MCF 10A (cell line): ENCODE measurements at places on chromosomes 3 and 15. TPM values are rescaled to one million over a fixed set of nuclear protein-coding genes. Genes with fewer than 3 reads are reported as not detected.

DNA sequence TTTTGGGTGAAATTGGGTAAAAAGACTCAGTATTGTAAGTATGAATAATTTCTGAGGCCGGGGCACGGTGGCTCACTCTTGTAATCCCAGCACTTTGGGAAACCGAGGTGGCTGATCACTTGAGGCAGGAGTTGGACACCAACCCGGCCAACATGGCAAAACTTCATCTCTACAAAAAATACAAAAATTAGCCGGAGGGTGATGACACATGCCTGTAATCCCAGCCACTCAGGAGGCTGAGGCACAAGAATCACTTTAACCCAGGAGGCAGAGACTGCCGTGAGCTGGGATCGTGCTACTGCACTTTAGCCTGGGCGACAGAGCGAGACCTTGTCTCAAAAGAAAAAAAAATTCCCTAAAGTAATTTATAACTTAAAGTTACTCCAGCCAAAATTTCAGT, 162.2 kb downstream of the APBA2 start:
- no peak for DNase-seq

DNA sequence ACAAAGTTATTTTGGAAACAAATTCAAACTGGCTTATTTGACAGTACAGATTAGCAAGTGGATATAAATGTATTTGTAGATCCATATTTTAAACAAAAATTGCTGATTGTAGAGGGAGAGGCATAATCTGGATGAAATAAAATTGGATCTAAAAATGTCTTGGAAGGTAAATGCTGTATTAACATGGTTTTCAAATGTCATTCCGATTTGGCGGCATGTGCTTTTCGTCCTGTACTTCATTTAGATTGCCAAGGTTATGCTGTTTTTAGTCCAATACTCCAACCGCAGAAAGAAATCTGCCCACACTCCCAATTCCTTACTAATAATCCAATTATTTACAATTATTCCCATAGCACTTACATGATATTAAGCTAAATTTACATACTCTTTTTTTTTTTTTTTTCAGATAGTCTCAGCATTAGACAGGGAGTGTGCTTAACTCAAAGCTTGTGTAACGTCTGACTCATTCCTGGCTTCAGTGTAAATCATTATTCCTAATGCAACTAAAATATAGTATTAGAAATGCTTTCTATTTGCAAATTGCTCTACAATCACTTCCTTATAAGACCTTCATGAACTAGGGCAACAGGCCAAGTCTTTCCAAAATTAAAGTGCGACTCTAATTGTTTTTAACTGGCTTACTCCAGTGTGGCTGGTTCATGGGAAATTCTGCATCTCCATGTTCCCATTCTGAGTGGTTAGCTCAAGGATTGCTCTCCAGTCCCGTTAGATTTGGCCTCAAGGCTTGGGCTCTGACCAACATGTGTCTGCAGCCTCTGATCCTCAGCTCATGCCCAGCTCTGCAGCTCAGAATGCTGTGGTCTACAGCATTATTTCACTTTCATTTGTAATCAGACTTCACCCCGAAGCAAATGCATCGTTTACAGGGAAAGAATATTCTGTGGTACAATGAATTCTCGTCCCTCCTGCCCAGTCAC, 103.9 kb downstream of the FBN1 start:
- peak; percentile 73 for DNase-seq

DNA sequence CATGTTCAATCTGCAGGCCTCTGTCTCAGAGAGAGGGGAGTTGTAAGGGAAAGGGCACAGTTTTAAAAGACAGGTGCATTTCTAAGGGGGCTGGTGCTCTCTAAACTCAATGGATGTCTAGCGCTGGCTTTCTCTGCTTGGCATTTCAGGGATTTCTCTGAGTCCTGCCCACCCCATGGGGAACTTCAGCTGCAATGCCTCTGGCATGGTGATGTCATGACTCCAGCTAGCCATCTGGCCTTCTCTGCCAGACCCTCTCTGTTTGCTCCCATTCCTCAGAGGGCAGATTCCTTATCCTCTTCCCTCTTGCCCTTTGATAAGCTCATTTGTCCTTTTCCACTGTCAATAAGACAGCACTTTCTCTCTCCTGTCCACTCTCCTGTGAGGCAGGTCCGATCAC, 40.8 kb downstream of the RPLP1 start:
- DNase-seq: no peak

The LIPH gene
- 0.07 and 0.32 TPM in 2 replicates for total RNA-seq

The BFSP2 gene
- total RNA-seq: not detected in 2 replicates

- DNase-seq: no peak
These were observed 43.4 kb downstream of the HDGFL3 start for GRCh38 chr15:83164111-83164770.

DNA sequence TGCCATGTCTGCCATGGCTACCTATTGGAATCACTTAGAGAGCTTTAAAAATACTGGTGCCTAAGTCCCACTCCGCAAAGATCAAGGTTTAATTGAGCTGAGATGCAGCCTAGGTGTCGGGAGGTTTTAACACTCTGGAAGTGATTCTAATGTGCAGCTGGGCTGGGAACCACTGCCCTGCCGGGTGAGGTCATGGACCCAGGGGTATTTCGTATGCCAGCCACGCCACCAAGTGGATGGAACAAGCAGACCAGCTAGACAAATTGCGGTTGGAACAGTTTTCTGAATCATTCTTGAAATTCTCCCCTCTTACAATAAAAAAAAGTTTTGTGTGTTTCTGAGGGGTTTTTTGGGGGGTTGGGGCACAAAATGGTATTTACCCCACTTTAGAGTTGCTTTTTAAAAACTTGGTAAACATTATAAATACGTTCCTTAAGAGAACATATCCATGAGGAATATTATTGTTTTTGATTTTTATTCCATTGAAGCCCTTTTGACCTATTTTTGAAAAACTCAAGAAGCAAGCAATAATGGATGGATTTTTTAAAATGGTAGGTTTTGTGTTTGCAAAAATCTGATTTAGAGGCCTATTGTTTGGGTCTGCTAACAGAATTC, 66.2 kb upstream of the CSTA start:
- peak; percentile 74 for DNase-seq

- DNase-seq: no peak
These were observed 10.8 kb downstream of the BHLHE40 start for GRCh38 chr3:4990069-4990468.

- DNase-seq: no peak
These were observed 383.6 kb downstream of the LPP start for GRCh38 chr3:188537606-188538005.

GRCh38 chr3:174931473-174932353, 72.6 kb downstream of the NAALADL2 start:
- DNase-seq: no peak

- no peak for DNase-seq
These were observed 20.9 kb upstream of the MELTF start for GRCh38 chr3:197050511-197050910.

The CMTM8 gene
- total RNA-seq: 3.2 and 3.8 TPM in 2 replicates

GRCh38 chr3:195297446-195297845, 26.5 kb upstream of the XXYLT1 start:
- no peak for DNase-seq

GRCh38 chr15:86894269-86894668, 814.6 kb downstream of the AGBL1 start:
- DNase-seq: no peak

DNA sequence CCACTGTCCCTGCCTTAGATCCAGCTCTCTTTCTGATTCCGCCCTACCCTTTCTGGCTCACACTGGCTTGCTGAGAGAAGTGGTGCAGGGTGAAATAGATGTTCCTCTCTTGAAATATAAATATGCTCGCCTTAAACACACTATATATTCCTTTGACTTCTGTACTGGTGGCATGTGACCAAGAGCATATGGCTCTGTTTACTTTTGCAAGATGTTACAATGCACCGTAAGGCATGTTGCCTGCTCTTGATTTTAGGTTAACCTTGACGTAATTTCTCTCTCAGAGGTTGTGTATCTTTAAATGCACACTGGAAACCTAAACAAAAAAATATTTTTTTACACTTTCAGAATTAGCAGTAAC, 749 bp downstream of the RSRC1 start:
- no peak for DNase-seq

DNA sequence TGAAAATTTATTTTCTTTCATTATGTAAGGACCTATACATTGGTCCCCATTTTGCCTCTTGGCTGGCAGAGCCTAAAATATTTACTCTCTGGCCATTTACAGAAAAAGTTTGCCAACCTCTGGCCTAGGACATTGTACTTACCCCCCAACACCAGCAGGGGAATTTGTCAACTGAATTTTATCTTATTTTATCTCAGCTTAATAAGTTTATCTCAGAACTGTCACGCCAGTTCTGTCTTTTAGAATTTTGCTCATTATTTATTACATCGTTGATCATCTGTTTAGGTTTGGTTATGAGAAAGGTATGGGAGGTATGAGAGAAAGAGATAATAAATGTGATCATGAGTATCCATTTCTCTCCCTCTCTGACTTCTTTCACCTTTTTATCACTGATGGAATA, 38.3 kb downstream of the CHD2 start:
- DNase-seq: no peak

DNA sequence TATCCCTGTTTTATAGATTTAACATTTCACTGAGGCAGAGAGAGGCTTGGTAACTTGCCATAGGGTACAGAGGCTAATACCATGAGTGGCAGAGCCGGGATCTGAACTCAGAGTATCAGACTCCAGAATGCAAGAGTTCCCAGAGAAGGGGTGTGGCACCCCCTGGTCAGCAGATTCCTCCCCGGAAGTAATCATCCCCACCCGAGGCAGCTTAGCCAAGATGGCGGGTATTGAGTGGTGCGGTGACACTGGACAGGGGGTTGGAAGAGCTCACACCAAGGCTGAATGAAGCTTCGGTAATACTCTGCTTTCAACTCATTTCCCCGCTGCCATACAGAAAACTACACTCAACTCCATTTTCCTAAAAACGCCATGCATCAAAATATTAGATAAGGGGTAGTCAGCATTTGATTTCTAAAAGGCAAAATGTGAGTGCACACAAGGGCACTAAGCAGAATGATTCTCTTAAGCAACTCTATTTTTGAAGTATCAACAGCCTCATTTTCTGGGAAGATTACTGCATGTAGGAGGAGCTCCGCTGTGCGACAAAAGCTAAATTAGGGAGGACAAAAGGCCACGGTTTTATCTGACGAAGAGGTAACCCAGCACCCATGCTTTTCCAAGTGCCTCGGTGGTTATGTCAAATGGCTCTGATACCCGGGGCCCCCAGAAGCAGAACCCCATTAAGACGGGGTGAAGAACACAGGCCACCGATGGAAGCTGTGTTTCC, 166.7 kb downstream of the NUP210 start:
- DNase-seq: no peak

DNA sequence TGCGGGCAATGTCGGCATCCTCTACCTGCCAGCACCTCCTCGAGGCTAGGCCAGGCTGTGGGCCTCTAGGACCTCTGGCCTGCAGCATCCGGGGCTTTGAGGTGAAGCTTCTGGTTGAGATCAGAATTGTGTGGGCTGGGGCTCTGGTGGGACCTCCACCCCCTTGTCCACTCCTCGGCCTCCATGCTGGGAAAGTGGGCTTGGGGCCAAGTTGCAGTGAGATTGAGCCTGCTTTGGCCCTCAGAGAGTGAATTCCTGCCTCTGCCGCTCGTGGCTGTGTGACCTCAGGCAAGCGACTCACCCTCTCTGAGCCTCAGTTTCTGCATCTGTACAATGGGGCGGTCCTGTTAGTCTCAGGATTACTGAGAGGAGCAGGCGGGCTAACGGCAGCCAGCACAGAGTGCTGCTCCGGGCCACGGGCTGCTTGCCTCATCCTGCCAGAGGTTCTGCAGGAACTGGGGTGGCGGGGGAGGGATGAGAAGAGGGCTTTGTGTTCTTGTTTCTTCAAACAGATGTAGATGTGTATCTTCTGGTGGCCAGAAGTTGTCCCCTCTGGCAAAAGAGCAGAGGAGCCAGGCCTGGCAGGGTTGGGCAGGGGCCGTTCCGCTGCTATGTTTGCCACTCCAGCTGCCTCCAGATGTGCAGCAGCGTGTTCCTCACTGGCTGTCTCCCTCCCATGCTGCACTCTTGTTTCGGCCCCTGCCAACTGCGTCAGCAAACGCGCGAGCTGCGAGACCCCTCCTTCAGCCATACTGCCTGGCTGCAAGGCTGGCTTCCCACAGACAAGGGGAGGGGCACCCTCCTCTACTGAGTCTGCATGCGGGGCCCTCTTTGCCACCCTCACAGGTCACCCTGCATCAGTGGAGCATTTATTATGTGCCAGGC, 33.7 kb downstream of the FBLN2 start:
- DNase-seq: no peak

GRCh38 chr3:120203016-120203415, 82.0 kb downstream of the GPR156 start:
- DNase-seq: peak; percentile 88

DNA sequence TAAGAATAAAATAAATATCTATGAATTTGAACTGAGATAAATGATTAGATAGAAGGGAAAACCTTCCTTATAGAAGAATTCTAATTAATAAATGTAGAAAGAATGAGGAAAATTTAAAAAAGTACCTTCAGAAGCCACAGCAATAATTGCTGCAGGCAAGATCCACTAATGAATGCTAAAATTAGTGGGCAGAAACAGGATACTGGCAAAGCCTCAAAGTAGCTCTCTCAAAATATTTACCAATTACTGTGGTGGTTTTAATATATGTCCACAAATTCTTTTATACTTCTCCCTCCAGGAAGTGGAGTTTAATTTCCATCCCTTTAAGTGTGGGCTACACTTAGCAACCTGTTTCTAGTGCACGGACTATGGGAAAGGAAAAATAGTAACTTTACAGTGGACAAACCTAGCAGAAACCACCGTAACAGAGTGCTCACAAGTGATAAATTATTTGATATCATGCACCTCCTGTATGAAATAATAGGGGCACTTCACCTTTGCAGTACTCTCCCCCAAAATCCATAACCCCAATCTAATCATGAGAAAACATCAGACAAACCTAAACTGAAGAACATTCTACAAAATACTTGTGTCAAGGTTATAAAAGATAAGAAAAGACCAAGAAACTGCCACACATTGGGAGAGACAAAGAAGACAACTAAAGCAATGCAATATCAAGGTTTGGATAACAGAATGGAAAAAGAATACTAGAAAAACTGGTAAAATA, 6.8 kb downstream of the PEAK1 start:
- DNase-seq: no peak

The KAT2B gene
- total RNA-seq: 9.4 and 10.4 TPM in 2 replicates

DNA sequence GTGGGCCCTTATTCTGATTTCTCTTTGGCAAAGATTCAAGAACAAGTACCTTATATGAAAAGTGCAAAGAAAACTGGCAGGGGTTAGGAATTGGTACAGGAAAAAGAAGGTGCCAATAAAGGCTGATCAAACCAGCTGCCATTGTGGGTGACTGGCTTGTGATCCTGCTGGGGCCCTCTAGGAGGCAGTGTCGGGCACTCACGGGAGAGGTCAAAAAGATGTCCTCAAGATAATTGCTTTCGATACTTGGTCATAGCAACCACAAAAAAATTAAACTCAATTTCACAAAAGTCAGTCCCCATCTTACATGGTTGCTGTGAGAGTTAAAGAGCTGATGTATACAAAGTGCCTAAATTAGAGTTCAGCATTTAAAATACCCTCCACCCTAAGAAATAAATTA, 31.0 kb upstream of the CAV3 start:
- peak; percentile 20 for DNase-seq

- DNase-seq: no peak
These were observed 26.2 kb upstream of the SLC12A8 start for GRCh38 chr3:125238759-125239158.
